ENCODE measurements at places on chromosomes 3 and 15.
A peak's percentile ranks its signal among the peaks of the same experiment; 100 is the strongest.

GRCh38 chr3:122415104-122415744 lies 638 bp downstream of the WDR5B start:
- DNase-seq: peak; percentile 84

DNA sequence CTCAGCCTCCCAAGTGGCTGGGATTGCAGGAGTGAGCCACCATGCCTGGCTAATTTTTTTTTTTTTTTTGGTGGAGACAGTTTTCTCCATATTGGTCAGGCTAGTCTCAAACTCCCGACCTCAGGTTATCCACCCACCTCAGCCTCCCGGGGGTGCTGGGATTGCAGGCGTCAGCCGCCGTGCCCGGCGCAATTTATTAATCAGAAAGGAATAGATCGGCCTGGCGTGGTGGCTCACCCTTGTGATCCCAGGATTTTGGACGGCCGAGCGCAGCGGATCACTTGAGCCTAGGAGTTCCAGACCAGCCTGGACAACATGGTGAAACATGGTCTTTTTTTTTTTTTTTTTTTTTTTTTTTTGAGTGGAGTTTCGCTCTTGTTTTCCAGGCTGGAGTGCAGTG lies 13.3 kb upstream of the GOLGA8M start:
- DNase-seq: no peak

GRCh38 chr3:140711390-140712035 lies 33.6 kb downstream of the TRIM42 start:
- no peak for DNase-seq

DNA sequence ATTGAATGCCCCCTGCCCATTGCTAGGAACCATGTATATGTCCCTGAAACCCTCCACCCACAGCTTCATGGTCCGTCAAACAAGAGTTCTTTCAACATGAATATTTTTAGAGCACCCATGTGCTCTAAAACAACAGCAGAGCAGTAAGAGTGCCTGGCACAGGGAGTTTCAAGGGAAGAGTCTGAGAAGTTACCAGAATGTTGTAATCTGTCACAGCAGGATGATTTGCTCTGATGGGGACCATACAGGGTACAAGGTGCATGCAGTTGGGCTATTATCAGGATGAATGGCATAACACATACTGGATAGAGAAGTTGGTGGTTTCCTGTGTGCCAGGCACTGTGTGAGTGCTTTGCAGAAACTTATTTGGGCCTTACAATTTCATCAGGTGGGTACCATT lies 27.8 kb upstream of the FLNB start:
- DNase-seq: no peak

GRCh38 chr3:5006755-5007202 lies 27.5 kb downstream of the BHLHE40 start:
- no peak for DNase-seq

DNA sequence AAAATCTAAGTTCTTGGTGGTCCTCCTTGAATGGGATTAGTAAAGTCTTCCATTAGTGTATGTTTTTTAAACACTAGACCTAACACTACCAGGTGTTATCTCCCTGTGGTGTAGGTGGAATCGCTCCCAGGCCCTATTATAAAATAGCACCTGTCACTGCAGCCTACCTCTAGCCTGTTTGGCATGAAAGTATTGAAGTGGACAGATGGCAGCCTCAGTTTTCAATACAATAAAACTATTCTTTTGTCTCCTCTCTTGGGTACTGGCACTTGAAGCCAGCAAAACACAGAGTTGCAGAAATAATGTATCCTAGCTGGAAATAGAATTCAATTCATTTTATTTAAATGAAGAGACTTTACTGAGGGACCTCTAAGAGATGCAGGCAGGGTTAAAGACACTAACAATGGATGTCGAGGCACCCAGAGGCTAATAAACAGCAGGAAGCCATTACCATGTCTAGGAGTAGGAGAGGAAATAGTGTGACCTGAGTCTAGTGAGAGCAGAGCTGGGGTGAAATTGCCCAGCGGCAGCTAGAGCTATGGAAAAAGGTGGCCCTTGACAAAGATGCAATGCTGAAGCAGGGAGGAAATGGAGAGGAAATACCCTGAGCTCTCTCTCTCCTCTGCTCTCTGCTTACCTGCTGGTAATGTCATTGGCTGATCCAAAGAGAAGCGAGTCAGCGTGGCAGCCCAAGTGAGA lies 49.1 kb upstream of the TMEM158 start:
- DNase-seq: no peak

DNA sequence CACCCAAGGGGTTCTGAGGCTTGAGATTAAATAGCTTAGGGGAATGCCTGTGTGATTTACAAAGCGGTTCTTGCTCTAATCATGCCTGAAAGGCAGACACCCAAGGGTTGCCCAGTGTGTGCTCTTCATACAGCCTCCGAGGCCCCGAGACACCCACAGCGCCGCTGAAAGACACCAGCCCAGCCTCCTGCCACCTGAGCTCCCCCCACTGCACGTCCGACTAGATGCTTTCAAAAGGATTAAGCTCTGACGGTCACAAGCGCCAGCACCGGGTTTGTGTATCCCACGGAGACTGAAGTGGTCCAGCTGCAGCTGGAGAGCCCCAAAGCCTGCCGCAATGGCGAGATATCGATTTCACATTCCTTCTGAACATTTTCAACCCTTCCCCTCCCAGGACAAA lies 50.3 kb downstream of the SPATA12 start:
- no peak for DNase-seq

GRCh38 chr3:9396301-9396631 lies 1.1 kb upstream of the SETD5 start:
- peak; percentile 87 for DNase-seq

GRCh38 chr15:80431635-80432344 lies 27.6 kb downstream of the ARNT2 start:
- DNase-seq: no peak

- DNase-seq: no peak
Measured at GRCh38 chr3:4224331-4224730, 78.8 kb upstream of the SETMAR start.

GRCh38 chr3:184761075-184761841 lies 49.4 kb upstream of the MAGEF1 start:
- no peak for DNase-seq

DNA sequence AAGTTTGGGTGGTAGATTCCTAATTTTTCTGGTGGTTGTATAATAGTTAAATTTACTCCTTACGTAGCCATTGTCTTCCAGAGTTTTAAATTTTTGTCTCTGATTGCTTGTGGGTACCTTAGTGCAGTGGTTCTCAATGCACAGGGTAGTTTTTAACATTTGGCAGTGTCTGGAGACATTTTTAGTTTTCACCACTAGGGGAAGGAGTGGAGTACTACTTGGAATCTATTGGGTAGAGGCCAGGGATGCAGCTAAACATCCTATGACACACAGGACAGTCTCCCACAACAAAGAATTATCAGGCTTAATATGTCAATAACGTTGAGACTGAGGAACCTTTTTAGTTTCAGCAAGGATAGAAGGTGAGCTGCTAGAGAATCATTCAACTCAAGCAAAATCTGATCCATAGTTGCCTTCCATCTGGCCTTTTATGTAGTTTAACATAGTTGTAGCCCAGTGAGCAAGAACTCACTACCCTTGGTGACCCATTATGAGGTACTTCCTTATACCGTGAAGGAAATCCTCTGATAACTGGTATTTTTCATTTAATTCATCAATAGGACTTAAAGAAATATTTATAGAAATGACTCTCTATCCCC lies 8.6 kb upstream of the STX19 start:
- DNase-seq: peak; percentile 20

DNA sequence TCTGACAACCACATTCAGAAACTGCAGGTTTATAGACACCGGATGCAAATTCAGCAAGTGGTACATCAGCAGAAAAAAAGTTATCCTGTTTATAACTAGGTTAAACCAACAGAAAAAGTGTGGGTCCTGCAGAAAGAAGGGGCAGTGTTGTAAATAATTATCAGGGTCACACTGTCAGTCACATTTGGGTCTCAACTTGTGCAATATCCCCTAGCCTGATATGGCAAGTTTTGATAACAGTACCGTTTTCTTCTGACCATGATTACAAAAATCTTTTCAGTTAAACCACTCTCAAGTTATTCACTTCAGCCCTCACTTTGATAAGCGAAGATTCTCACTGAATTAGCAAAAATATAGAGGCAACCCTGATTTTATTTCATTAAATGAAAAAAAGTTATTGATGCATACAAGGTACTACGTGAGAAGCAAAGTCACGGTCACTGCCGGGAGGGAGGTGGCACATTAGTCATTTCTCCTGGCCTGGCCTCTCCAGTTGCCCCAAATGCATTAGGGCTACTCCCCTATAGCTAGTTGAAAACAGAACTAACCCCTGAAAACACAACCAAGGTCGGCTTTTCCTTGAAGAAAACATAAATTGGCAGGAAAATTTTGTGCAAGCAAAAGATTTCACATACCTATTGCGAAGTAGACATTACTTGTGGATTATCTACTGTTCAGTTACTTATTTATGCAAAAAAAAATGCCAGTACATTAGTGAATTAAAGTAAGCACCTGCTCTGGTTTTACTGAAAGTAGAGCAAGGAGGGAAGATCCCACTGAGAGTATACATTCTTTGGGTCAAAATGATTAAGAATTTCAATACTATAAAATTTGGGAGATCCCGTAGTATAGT lies 28.6 kb downstream of the IL5RA start:
- peak; percentile 42 for DNase-seq

DNA sequence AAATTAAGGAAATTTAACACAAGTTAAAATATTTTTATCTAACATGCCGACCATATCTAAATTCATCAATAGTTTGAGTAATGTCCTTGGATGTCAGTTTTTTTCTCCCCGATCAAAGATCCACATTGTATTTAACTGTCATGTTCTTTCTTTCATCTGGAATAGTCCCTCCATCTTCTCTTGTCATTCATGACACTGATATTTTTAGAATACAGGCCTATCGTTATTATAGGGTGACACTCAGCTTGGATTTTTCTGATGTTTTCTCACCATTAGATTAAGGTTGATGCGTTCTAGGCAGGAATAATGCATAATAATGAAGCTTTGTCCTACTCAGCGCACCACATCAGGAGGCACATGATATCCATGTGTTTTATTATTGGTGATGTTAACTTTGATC lies 13.2 kb upstream of the PYGO1 start:
- DNase-seq: no peak

DNA sequence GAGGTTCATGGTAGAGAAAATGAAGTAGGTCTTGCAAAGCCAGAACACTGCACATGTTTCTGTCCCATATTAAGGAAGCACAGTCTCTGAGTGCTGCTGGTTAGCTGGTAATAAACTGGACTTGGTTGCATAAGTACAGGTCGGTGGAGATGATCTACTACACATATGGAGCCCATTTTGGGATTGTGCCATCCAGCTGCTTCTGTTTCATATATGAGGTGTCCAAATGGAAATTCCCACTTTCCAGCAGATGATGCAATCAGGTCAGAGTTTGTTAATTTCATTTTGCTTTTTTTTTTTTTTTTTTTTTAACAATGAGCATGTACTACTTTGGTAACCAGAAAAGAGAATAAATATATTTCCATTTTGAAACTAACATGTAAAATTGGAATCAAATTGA lies 122.6 kb downstream of the SATB1 start:
- no peak for DNase-seq

- DNase-seq: no peak
Measured at GRCh38 chr15:66799242-66799641, 97.2 kb downstream of the SMAD6 start.

GRCh38 chr3:99865321-99865720 lies 47.7 kb downstream of the CMSS1 start:
- no peak for DNase-seq

- no peak for DNase-seq
Measured at GRCh38 chr3:142735462-142735861, 11.6 kb downstream of the TRPC1 start.

DNA sequence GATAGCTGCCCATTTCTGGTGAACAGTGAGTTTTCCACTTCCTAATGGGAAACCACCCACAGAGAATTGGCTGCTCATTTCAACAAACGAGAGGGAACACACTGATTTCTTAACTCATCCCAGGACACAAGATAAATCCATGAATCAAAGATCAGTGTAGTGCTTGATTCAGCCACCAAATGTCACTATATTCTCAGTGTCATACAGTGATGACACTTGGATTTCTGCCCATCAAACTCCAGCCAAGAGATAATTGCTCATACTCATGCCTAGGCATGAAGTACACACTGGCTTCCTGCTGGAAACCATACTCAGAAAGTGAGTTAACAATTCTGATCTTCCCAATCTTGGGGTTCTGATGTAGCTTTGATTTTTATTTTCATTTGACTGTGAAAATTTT lies 35.4 kb upstream of the GRM7 start:
- no peak for DNase-seq

DNA sequence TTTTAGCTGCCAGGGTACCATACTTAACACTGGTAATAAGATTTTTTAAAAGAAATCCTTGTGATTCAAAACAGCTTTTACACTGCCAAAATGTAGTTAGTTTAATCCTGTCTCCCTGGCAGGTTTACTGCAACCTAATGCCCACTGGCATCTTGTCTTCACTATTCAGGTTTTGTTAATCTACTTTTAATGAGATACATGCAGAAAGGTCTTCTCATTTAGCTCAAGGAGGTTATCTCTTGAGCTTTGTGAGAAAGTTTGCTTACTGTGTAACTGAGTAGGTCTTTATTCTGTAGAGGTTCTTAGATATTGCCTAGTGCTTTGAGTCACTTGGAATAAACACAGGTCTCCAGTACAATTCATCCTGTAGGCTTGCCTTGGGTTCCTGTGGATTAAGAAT lies 110.7 kb downstream of the PIK3R4 start:
- DNase-seq: no peak

- no peak for DNase-seq
Measured at GRCh38 chr15:84685304-84685703, 27.3 kb upstream of the NMB start.

DNA sequence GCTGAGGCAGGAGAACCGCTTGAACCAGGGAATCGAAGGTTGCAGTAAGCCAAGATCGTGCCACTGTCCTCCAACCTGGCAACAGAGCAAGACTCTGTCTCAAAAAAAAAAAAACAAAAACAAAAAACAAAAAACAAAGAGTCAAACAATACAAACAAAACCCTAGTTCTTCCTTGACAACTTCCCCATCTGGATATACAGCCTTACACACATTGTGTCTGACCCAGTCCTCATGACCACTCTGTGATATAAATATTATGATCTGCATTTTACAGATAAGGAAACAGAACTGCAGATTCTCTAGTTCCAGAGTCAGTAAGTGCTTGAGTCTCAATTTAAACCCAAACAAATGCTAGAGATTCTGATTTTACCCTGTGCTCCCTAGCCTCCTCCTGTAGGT lies 4.8 kb upstream of the ESYT3 start:
- DNase-seq: no peak

DNA sequence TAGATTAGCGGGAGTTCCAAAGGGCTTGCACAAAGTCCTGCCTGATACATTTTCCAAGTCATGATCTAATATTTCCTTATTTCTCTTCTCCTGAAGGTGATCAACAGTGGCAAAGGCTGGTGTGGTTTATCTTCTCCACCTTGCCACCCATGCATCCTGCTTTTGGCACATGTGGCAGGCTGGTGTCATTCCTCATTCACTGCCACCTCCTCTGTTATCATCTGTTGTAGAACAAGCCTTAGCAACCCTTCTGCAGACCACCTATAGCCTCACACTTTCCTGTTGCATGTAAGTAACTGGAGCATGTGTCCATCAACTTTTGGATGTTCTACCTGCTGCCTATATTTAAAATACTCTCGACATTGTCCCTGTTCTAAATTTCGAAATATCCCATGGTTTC lies 294.1 kb downstream of the ZBTB20 start:
- no peak for DNase-seq

Measured in MM.1S (cell line).